Activated CD4-positive, alpha-beta T cell treated with anti-CD3 and anti-CD28 coated beads, Interleukin-2, amount 50 U/mL, for 24 hours (primary cell): ENCODE measurements at places on chromosomes 2 and 18.
A peak's percentile ranks its signal among the peaks of the same experiment; 100 is the strongest.

DNA sequence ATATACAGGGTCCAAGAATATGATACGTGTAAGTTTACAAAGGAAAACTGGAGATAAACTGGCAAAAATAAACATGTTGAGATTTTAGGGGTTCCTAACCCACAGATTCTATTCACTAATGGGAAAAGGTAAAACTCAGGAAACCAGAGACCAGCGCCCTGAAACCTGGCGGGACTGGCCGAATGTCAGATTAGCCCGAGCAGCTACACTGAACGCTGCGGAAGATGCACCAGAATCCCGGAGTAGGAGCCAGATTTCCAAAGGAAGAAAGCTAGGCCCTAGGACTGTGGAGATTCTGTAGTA lies 679 bp upstream of the WDR75 start:
- DNase-seq = no peak

GRCh38 chr2:4151521-4151920 lies 448.1 kb downstream of the DCDC2C start:
- DNase-seq = no peak

DNA sequence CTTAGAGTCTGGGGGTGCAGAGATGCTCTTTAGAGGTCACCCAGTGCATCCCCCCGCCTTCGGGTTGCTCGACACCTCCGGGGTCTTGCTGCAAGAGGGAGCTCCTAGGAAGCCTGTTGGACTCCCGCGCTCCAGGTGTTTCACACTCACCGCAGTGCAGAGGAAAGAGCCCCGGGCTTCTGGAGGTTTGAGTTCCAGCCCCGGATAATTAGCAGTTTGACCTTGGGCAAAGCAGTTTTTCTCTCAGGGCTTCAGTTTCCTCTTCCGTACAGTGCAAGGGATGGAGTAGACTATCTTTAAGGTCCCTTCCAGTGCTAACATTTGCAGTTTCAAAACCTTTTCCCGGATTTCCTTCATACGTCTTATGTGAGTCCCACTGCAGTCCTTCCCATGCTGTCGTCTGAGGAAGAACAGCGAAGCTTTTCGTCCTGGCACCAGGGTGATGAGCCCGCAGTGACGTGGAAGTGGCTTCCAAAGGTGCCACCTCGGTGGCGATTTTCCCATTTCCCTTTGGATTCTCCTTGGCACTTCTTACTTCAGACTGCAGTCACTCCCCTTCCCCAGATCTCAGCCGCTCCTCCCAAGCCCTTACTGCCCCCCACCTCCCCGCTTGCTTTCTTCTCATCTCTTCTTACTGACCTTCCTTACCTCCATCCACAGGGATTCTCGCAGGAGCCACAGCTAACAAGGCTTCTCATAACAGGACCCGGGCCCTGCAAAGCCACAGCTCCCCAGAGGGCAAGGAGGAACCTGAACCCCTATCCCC lies 585 bp downstream of the PNKD start:
- DNase-seq = no peak

DNA sequence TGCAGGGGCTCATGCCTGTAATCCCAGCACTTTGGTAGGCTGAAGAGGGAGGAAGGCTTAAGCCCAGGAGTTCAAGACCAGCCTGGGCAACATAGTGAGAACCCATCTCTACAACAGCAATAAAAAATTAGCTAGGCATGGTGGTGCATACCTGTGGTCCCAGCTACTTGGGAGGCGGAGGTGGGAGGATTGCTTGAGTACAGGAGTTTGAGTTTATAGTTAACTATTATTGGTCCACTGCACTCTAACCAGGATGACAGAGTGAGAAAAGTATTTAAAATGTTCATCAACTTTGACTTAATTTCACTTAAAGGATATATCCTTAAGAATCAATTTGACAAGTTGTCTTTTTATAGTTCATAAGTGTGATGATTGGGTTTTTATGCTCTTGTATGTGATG lies 14.3 kb upstream of the GPD2 start:
- no peak for DNase-seq

GRCh38 chr2:239803102-239803765 lies 221.9 kb downstream of the NDUFA10 start:
- no peak for DNase-seq

DNA sequence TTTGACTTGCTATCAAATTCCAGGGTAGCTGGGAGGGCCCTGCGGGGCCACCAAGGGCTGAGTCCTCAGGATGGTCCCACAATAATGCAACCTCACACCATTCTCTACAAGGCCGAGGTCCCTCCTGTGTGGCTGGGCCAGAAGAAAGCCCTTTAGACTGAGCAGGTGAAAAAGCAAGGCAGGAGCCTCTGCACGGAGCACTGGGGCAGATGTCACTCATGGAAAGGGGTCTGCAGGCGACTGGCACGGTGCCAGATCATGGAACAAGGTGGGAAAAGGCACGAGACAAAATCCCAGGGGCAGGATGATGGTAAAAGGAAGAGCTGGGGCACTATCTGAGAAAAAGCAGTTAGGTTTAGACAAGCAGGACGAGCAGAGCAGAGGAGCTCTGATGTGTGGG lies 16.1 kb downstream of the HJURP start:
- no peak for DNase-seq

- DNase-seq = no peak
These were observed 76.7 kb upstream of the ZNF397 start for GRCh38 chr18:35164133-35164532.

- no peak for DNase-seq
These were observed 110.6 kb upstream of the ACVR1 start for GRCh38 chr2:157986761-157987160.

DNA sequence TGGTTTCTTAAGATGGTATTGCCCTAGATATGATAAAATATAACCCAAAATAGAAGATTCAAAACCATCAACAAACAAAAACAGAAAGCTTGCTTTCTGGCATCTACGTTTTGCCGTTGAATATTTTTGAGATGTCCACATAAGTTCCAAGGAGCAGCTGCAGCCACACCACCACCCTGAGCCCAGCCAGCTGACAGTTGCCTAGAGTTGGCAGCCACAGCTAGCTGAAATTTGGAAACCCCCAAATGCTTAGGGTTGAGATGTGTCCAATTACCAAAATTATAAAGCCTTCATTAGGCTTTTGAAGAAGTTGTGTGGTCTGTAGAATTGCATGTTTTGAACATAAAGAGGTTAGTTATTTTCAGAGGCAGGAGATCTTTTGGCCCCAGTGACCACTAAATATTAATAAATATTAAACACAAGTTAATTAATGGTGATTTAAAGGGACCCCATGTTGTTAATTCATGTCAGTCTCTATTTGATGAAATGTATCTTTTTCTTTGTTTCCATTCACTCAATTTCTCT lies 118.1 kb upstream of the DTNA start:
- DNase-seq = no peak

DNA sequence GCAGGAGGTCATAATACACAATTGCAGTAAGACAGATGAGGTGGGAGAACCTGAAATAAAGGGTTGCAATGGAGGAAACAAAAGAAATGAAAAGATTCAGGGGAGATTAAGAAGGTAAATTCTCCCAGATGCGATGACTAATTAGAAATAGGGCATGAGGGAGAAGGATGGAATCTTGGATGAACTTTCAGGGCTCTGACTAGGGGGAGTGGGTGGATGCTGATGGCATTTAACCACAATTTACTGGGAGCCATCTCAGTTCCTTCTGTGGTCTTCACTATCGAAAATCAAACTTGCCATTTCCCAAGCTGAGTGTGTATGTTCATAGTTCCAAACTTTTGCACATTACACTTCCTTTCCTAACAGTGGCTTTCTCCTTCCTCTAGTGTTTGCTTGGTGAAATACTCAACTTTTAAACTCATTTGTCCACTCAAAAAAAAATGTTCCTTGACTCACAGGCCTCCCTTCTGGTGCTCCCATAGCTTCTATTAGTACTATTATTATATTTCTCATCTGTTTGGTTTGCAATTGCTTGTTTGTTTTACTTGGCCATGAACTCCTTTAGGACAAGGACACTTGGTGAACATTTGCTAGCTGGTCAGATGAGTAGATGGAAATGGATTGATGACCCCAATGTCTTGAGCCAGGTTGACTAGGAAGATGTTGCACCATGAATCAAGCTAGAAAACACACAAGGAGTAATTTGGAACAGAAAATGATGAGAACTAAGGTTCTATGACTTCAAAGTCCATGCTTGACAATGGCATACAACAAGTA lies 178.5 kb downstream of the DIS3L2 start:
- DNase-seq = no peak

DNA sequence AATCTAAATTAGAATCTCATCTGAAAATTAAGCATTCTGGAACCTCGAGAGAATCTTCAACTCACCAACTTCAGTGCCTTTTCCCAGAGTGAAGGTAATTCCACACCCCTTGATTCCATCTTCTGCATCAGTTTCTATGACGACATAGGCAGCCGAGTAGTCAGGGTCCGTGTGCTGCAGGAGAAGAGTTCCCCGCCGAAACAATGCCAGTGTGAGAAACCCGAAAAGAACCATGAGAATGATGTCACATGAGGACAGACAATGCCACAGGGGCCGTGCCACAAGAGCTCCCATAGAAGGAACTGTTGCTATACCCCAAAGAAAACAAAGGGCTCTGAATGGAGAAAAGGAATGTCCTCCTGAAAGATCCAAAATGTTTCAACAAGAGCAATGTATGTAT lies 6.0 kb downstream of the ENOSF1 start:
- DNase-seq = no peak

DNA sequence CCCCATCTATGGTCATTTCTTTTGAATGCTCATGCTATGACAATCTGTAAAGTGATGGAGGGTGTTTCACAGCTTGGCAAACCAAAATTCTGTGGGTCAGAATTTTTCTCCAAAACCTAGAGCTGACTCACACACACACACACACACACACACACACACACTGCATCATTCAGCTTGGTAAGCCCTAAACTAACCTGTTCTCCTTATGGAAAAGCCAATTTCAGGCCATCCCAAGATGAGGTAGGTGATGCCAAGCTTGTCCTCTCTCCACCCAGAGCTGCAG lies 45.0 kb upstream of the NRP2 start:
- no peak for DNase-seq

DNA sequence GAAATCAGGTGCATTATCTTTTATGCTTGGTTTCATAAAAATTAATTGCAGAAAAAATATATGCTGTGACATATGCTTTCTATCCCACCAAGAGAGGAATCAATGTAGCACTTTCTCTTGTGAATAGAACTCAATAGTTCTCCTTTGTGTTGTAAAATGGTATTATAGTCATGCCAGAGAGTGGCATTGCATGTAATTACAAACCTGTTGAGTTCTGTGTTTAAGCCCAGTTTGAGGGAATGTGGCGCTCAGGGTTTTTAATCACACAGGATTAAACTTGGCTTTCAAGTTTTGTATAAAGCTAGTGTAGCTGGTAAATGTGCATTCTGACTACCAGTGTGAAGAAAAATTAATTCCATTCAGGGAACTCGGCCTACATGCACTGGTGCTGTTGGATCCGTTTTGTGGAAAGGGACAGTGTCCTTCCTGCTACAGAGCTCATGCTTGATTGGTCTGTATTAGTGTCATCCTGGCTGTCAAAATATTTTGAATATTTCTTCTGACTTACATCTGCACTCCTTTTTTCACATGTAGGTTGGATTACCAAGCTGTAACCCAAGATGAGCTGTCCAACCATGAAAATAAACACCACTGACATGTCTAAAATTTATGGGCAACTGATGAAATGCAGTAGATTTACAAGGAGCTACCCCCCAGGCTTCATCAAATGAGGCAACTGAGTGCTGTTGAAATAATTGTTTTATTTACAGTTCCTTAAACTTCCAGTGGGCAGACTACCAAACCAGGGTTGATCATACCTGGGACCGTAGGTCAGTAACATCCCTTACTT lies 80.3 kb downstream of the SLC4A3 start:
- DNase-seq = no peak

DNA sequence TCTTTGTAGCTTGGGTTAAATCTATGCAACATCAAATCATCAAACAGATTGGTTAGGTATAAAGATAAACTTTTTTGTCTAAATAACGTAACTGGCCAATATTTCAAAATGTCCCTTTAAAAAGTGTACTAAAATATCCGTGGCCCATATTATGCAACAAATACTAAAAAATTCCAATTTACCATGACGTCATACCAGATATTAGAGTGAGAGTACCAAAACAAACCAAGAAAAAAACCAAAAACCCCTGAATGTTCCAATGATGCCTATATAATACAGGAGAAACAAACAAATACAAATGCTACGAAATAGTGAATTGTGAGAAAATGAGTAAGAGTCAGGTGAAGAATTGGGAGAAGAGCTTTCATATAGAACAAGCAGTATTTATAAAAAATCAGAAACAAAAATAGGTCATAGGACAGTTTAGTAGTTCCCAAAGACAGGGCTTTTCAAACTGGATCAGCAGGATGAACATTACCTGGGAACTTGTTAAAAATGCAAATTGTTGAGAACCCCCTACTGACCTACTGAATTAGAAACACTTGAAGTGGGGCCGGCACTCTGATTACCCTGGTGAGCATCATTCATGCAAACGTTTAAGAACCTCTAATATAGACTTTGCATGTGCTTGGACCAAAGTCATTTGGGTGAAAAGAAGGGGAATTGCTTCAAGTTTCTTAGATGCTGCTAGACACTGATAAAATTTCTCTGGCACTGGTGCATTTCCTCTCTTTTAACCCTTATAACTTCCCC lies 753.7 kb downstream of the DSC3 start:
- no peak for DNase-seq

GRCh38 chr2:134460583-134460998 lies 206.7 kb downstream of the MGAT5 start:
- DNase-seq = peak; percentile 4

- DNase-seq = no peak
These were observed 61.1 kb upstream of the TFPI start for GRCh38 chr2:187615364-187615763.

DNA sequence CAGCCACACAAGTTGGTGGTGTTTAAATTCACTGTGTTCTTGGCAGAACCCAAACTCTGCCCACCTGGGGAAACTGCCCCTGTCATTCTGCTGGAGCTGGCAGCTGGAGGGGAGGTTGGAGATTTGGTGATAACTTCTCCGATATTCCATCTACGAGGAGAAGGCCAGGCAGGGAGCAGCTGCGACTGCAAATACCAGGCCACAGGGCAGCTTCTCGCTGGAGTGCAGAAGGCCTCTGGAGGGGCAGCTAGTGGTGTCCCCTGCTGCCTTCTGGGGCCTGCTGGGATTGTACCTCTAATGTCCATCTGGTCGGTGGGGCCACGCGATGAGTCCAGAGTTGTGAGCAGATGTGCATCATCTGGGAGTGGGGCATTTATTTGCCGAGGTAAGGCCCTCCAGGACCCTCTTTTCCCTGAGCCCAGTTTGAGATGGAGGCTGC lies 98.9 kb downstream of the ACKR3 start:
- no peak for DNase-seq

- no peak for DNase-seq
These were observed 1.1 kb upstream of the SALL3 start for GRCh38 chr18:78978349-78979055.

GRCh38 chr2:37906131-37906530 lies 19.0 kb upstream of the RMDN2 start:
- no peak for DNase-seq

GRCh38 chr2:63425079-63425416 lies 163.2 kb downstream of the WDPCP start:
- DNase-seq = no peak
